Caki2 (cell line): ENCODE measurements at places on chromosomes 2 and 18.
A peak's percentile ranks its signal among the peaks of the same experiment; 100 is the strongest.

- no peak for DNase-seq
Measured at GRCh38 chr2:39455826-39456225, 18.7 kb upstream of the MAP4K3 start.

- no peak for DNase-seq
Measured at GRCh38 chr2:236523249-236523648, 46.4 kb upstream of the ACKR3 start.

DNA sequence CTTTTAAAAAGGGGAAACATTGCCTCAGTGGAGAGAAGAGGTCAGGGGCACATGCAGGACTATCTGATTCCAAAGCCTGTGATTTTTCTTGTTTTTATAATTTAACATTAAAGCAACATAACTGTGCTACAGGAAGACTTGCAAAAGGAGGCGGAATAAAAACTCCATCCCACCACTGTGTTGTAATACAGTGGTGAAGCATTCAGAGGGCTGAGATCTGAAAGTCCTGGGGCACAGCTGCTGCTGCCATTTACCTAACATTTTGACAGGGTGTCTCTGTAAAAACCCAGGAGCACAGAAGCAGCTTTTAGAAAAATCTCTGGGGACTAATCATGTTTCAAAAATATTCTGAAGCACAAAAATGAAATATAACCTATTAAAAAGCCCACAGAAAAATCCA is 97.6 kb downstream of the GRB14 start:
- DNase-seq = peak; percentile 30

DNA sequence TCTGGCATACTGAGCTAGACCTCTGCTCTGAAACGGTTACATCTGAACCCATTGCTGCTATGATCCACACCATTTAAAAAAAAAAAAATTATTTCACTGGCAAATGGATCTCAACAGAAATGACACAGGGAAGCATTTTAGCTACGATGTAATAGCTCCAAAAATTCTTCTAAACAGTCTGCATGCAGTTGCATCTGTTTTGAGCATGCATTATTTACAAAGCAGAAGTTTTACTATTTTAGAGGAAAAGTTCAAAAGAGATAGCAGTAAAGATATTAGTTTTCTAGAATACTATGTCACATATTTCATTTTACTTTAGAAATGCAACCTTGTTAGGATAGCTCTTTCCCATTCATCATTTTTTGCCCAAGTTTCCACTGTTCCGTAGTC is 265.7 kb downstream of the MEIS1 start:
- DNase-seq = no peak

DNA sequence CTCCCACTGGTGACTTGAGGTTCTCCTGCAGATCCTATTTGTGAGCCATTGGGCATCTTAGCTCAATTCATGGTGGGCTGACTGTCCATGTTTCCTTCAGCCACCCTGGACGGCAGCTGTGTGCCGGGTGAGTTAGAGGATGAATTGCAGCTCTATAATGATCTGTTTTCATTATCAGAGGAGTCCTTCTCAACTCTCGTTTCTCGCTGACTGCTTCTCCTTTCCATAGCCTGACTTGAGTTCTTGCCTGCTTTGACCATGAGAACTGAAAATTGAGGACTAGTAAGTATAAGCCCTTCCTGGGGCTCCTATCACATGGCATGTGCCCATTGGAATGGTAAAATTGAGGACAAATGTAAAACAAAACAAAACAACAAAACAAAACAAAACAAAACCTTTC is 121.8 kb downstream of the CDC42EP3 start:
- no peak for DNase-seq

- no peak for DNase-seq
Measured at GRCh38 chr18:74219056-74219455, 70.7 kb downstream of the TIMM21 start.

- DNase-seq = no peak
Measured at GRCh38 chr2:42045848-42046748, 1.7 kb upstream of the PKDCC start.

DNA sequence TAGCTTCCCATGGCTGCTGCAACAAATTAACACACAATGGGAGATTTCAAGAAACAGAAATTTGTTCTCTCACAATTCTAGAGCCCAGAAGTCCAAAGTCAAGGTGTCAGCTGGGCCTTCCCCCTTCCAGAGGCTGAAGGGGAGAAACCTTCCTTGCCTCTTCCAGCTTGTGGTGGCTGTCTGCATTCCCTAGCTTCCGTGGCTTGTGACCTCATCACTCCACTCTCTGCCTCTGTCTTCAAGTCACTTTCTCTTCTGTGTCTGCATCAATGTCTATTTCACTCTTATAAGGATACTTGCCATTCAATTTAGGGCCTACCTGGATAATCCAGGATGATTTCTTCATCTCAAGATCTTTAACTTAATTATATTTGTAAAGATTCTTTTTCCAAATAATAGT is 16.8 kb upstream of the SRBD1 start:
- no peak for DNase-seq

DNA sequence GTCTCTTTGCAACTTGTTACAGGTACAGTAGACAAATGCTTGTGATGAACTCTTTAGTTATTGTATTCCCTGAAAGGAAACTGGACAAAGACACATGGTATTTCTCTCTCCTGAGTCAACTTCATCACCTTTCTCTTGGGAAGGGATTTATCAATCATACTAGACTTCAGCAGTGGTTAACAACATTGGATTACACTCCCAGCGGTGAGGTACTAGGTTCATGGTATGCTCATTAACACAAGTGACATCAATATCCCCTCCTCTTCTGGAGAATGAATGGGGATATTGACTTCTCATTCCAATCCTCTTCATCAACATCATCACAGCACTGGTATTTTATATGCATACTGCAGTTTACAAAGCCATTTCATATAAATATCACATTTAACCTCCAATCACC is 574.6 kb downstream of the ERBB4 start:
- no peak for DNase-seq

GRCh38 chr2:59296279-59296678 is 1055.2 kb upstream of the FANCL start:
- no peak for DNase-seq

DNA sequence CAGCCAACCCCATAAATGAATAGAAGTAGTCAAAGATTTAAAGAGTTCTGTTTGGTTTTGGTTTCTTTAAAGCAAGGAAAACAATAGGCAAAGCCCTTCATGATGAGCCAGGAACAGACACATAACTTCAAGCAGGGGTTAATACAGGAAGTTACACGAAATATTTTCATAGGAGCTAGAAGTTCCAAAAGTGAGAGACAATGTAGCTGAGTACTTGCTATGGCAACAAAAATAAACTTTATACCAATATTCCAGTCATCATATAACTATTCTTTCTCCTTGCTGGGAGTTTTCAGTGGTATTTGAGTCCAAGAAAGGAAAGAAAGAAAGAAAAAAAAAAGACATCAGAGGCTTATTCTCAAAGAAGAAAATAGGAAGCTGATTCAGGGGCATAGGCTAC is 56.2 kb downstream of the COBLL1 start:
- DNase-seq = no peak

GRCh38 chr2:241035818-241036396 is 37.5 kb downstream of the SNED1 start:
- no peak for DNase-seq

GRCh38 chr2:170782673-170783072 is 12.5 kb downstream of the ERICH2 start:
- DNase-seq = no peak

DNA sequence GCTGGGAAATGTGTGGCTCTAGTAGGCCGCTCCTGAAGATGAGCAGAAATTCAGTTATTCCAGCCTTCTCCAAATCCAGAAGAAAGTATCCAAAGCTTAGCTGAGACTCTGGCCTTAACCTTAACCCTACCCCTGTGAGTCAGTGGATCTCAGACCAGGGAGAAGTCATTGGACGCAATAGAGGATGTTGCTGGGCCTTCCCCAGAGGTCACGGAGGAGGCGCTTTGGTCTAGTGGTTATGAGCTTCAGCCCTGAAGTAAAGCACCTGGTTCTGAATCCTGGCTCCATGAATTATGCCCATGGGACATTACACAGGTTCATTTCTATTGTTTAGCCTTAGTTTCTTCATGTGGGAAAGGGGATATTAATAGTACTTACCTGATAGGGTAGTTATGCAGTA is 24.0 kb downstream of the PKDCC start:
- peak; percentile 28 for DNase-seq

DNA sequence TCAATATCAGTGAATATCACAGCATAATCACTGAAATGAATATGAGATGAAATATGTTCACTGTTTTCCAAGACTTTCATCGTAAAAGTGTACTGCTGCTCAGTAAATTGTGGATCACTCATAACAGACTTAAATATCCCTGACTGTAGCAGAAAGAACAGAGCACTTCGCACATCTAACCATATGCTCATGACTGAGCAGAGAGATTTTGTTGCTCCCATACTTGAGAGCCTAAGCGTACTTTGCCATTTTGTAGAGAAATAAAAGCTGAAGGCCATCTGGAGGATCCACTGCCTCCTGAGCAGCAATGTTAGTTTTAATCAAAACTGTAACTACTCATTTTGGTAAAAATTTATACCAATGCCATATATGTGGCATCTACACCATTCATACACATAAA is 243.5 kb downstream of the STK39 start:
- no peak for DNase-seq
